NCI-H2107 (cell line): ENCODE measurements at places on chromosomes 7 and 10.
A peak's percentile ranks its signal among the peaks of the same experiment; 100 is the strongest.

DNA sequence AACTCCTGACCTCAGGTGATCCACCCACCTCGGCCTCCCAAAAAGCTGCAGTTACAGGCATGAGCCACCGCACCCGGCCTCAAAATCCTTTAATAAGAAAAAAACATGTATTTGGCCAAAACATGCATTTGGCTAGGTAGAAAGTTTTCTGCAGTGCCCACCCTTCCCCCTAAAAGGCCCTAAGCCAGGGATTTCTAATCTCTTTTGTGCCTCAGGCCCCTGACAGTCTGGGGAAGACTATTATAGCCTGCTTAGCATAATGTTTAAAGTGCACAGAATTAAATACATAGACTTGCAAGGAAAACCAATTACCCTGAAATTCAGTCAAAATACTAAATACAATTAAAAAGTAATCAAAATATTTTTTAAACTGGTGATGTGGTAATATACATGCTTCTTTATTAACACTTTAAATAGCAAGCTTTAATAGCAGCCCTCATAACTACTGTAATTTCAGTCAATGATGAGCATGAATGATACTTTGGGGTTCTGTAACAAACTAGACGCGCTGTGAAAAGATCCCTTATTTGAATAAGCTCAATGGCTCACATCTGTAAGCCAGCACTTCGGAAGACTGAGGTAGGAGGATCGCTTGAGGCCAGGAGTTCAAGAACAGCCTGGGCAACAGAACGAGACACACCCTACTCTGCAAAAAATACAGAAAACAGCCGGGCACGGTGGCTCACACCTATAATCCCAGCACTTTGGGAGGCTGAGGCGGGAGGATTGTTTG is 29.9 kb downstream of the SPDYE6 start:
- DNase-seq = no peak

DNA sequence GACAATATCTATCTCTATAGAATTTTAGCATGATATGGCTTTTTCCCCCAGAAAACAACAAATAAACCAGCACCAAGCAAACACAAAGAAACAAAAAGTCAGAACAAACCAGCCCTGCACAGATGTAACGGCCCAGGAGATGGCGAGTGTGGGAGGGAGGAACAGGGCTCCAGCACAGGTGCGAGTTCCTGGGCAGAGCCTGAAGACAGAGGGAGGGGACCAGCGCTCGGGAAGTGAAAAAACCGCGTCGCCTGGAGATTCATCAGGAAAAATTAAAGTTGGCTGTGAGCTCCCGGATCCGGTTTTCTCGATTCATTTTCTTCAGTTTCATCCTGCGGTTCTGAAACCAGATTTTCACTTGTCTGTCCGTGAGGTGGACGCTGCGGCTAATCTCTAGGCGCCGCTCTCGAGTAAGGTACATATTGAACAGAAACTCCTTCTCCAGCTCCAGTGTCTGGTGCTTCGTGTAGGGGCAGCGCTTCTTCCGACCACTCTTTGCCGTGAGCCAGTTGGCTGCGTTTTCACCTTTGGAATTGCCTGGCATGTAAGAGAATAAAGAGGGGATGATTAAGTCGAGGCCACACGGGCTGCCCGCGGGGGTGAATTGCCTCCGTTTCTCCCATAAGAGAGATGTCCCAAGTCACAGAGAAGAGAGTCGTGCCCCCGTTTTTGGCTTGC is 2.3 kb downstream of the HOXA10 start:
- DNase-seq = no peak

- no peak for DNase-seq
These were observed 38.2 kb upstream of the BET1 start for GRCh38 chr7:94042381-94042780.

DNA sequence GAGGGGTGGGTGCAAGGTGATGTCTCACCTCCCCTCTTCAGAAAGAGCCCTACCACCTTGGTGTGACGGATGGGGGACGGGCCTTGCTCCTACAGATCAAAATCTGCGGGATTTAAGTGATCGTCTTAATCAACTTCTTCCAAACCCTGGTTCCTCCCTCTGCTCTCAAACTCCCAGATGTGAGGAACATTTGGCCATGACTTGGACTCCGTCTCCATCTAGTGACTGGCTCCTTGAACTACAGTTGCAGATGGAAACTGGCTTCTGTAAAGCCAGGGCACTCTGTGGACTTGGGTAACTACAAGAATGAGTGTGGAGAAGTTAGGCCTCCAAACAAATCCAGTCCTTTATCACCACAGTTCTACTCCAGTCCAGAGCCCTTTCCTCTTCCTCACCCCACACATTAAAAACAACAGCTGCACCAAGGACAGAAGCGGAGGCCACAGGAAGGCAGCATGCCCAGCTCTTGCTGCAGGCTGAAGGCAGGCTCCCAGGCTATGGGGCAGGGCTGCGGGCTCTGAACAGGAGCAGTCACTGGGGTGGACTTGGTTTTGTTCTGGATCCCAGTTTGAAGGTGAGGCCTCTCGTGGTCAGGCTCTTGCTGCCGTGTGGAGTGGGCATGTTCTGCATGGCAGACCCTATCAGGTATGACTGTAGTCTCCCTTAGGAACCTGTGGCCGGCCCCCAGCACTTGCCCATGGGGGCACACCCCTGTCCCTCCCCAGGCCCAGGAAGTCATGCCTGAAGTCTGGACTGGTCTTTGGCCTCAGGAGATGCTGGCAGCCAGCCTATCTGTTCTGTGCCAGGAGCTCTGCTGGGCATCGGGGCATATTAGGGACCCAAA is 79.4 kb downstream of the VWC2 start:
- peak; percentile 32 for DNase-seq

- DNase-seq = no peak
These were observed 180.0 kb upstream of the INHBA start for GRCh38 chr7:41882745-41883420.

DNA sequence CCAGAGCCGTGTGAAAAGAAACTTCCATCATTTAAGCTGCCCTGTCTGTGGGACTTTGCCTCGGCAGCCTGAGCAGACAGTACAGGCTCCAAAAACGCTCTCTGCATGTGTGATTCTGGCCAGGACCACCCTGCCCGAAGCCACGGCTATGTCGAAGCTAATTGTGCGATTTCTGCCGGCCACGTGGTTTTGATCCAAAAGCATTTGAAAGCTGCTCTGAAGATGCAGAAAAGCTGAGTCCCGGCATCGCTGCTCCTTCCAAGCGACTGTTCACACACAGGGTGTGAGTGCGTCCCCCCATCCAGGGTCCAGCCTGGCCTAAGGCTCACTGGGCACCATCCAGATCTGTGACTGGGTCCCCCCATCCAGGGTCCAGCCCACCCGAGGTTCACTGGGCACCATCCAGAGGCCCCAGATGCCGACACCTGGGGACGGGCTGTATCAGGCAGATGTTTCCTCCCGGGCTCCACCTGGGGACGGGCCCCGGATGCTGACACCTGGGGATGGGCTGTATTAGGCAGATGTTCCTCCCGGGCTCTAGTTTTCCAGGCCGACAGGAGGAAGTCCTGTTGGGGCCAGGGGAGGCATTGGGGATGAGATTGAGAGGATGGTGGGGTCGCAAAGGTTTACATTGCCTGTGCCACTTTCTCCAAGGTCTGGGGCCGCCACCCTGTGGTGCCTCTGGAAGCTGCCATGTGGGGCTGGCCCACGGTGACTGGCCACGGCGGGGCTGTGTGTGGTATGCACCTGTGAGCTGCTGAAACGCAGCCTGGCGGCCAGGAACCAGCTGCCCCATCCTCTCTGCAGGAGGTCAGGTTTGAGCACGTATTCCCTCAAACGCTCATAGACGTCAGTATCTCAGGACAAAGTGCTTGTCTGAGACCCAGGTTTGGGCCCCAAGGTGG is 527.4 kb downstream of the DNAJB6 start:
- no peak for DNase-seq

DNA sequence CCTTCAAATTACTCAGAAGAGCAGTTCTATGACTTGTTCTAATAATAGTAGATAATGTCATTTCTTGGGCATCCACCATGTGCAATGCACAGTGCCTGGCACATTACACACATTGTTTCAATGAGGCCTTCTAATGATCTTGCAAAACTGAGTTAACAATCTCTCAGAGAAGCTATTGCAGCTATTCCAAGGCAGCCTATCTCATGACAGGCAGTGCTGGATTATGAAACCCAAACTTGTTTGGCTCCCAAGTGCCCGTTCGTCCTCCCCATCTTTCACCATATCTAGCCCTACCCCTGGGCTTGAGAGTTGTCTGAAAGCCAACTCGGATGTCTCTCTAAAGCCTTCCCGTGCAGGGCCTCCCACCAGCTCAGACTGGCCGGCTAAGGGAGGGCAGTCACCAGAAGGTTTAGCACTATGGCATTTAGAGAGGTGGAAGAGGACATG is 405.1 kb downstream of the PLXNA4 start:
- no peak for DNase-seq

GRCh38 chr10:79148452-79149344 is 79.9 kb downstream of the ZMIZ1 start:
- no peak for DNase-seq

- peak; percentile 4 for DNase-seq
These were observed 350.1 kb downstream of the ETV1 start for GRCh38 chr7:13639396-13639795.

GRCh38 chr7:93981480-93981874 is 22.7 kb downstream of the BET1 start:
- no peak for DNase-seq

DNA sequence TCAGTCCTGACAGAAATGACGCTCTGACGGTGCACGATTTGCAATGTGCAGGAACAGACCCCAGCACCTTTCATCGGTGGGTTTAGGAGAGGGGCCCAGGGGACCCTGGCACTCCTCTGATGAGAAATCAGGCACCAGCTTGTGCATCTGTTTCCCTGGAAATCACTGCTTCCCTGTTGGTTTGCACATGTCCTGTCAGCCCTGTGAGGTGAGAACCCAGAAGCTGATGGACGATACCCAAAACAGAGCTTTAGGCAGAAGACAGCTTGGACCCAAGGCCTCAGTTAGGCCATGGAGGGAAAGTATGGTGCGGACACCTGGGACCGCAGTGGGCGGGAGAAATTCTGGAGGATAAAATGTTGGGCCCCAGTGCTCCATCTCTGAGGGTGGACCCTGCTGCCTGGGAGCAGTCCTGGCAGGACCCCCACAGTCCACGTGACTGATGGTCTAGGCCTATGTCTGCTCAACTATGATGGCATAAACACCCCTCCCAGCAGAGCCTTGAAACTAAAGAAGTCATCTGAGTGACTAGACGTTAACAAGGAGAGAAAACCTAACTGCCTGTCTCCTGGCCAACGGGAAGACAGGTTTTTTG is 242.8 kb downstream of the PTPRN2 start:
- DNase-seq = no peak

GRCh38 chr10:95518455-95519452 is 42.4 kb downstream of the SORBS1 start:
- no peak for DNase-seq

DNA sequence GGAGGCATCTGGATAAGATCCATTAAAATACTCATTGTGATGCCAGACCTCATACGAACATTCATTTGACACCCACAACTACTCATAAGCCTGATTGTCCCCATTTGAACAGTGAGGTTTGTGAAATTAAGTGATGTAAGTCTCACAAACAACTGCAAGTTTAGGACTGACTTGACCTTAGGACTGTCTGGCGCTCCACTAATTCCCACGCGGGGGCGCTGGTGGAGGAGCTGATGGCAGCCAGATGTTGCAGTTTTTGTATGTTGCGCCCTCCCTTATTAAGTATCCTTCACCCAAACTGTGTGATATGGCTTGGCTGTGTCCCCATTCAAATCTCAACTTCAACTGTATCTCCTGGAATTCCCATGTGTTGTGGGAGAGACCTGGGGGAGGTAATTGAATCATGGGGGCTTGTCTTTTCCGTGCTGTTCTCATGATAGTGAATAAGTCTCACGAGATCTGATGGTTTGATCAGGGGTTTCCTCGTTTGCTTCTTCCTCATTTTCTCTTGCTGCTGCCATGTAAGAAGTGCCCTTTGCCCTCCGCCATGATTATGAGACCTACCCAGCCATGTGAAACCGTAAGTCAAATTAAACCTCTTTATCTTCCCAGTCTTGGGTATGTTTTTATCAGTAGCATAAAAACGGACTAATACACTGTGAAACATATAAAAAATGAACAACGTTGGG is 20.3 kb upstream of the TIAL1 start:
- DNase-seq = no peak

DNA sequence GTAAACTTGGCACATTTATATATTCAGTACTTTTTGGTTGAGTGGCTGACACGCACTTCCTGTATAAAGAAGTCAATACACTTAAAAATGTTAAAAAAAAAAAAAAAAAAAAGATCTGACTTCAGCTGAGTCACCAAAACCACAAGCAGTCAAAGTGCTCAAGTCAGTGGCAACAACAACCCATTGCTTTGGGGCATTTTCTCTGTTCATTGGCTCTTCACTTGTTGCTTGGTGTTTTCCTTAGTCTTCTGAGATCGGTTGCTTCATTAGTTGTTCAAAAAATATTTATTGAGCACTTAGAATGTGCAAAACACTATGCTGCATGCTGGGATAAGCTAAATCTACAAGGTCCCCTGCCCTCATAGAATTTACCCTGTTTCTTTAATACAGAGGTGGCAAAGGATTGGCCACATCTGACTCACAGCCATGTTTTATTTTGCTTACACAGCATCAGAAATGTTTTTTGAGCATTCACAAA is 63.7 kb downstream of the ZNRF2 start:
- DNase-seq = no peak

GRCh38 chr10:114618722-114619121 is 39.4 kb downstream of the ABLIM1 start:
- DNase-seq = no peak

DNA sequence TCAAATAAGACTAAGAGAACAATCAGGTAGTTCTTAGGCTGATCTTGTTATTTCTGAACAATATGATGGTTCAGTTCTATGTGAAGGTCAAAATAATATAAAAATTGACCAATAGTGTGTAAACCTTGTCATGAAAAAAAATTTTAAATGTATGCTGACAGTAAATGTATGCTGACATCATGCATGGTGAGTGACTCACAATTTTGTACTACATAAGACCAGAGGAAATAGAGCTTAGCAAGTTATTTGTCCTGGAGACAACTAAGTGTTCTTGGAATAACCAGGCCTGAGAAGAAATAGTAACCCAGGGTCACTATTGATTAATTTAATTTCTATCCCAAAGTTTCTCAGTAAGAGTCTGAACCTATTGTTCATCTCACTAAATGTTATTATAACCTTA is 182.2 kb upstream of the PCDH15 start:
- DNase-seq = no peak

GRCh38 chr10:63583909-63584724 is 62.9 kb downstream of the REEP3 start:
- DNase-seq = no peak

DNA sequence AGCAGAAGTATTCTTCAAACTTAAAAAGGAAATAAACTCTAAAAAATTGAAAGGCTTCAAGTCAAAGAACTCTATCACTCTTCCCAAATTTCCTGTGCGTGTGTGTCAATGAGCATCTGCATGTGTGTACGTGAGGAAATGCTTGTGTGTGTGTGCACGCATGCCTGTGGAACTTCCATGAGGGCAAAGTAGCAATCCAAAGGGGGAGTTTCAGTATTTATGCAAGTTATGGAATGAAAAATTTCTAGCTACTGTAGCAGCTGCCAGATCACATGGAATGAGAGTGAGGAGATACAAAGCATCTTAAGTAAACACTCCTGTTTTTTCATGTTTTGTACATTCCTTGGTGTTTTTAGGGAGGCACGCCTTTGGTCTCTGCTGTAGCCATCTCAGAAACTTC is 152.6 kb downstream of the RAPGEF5 start:
- DNase-seq = no peak

GRCh38 chr10:58435297-58435985 is 50.2 kb downstream of the TFAM start:
- no peak for DNase-seq

- no peak for DNase-seq
These were observed 112.7 kb upstream of the BMPER start for GRCh38 chr7:33792547-33793105.
